ENCODE measurements at places on chromosomes 6 and 20.

- no peak for DNase-seq
These were observed 5.6 kb upstream of the PSORS1C2 start for GRCh38 chr6:31144296-31144969.

GRCh38 chr6:7140631-7141378 lies 33.0 kb downstream of the RREB1 start:
- DNase-seq = no peak

DNA sequence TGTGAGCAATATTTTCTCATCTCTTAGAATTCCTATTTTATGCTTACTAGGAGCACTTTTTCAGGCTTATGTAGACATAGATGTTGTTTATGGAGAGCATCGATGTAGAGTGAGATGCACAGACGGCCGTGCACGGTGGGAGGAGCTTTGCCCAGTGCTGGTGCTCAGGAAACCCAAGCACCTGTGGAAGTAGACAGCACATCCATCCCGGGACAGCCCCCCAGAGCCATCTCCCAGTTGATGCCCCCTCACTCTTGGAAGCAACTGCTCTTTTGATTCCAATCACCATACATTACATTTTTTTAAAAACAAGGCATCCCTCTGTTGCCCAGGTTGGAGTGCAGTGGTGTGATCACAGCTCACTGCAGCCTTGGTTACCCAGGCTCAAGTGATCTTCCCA lies 143.7 kb downstream of the SMOC2 start:
- no peak for DNase-seq

DNA sequence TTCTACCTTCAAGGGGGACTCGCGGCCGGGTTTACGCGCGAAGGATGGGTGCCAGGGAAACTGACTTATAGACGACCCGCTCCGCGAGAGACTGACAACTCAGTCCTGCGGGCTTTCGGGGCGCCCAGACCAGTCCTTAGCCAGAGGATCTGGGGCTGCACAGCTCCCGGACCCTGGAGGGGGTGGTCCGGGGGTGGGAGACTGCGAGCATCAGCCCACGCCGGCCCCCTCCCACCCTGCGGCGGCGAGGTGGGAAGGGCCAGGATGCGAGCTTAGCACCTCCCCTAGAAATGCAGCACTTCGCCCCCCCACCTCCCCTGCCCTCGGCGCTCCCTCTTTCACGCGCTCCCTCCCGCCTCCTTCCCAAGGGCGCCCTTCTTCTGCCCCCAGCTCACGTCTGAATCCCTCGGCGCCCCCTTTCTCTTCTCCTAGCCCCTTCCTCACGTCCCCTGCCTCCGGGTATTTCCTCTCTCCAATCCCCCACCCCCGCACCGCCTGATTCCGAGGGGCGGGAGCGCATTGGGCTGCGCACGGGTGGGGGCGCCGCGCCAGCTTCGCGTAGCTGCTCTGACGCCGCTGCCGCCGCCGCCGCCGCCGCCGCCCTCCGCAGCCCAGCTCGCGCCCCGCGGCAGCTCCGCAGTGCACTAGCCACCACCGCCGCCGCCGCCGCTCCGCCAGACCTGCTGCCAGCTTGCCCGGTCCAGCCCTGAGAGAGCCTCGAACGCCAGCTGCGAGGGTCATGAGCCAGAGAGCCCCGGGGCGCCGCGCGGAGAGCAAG lies at the start of gene SLC32A1:
SLC32A1 (plus strand) TSS at position 639 of the 778 bp plus-strand sequence. CDS start 239 bp downstream, outside the sequence.
- DNase-seq = no peak

GRCh38 chr6:156848533-156848932 lies 71.4 kb downstream of the ARID1B start:
- DNase-seq = no peak

- DNase-seq = no peak
These were observed 32.5 kb upstream of the IYD start for GRCh38 chr6:150336299-150336698.

DNA sequence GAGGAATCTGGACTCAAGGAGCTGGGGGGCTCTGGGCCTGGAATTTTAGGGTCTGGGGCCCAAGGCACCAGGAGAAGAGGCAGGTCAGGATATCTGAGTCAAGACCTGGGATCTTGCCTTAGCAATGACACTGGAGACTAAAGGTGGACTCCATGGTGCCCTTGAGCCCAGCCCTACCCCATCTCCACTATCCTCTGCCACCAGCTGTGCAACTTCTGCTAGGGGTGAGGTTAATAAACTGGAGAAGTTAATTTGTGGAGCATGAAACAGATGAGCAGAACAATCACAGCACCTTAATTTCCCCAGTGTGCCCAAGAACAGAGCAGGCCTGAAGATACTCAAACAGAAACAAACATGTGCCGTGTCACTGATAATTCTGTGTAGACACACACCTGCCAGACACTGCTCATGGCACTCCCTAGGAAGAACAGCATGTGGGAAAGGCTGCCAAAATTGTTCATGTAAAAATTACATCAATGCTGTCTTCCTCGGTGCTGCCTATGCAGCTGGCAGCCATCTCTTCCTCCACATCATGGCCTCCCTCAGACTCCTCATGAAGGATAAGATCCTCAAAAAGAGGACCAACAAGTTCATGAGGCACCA lies 3.2 kb downstream of the HLA-DPB1 start:
- DNase-seq = no peak

DNA sequence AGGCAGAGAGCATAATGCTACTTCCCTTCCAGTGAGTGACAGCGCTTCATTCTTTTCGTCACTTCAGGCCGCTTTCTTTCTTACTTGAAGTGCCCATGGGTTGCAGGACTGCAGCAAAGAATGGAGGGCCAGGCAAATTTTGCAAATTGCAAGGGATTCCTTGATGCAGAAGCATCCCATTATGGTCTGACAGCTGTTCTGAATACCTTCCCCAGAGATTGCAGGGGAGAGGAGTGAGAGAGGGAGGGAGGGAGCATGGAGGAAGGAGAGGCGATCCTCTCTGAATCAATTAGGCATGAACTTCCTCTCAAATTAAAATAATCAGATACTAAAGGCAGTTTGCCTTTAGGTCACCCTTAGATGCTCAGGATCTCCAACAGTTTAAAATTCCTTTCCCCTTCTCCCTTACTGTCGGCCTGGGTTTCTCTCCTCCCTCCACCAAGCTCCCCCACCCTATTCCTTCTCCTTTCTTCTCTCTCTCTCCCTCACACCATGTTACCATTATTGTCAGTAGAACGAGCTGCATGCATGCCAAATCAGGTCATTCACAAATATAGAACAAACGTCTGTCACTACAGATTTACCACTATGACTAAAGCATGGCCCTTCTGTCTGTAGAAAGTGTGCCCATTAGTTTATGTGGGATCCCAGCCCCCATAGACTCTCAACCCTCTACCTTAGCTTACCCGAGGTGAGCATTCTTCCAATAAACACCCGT lies 289.2 kb downstream of the CD83 start:
- no peak for DNase-seq

DNA sequence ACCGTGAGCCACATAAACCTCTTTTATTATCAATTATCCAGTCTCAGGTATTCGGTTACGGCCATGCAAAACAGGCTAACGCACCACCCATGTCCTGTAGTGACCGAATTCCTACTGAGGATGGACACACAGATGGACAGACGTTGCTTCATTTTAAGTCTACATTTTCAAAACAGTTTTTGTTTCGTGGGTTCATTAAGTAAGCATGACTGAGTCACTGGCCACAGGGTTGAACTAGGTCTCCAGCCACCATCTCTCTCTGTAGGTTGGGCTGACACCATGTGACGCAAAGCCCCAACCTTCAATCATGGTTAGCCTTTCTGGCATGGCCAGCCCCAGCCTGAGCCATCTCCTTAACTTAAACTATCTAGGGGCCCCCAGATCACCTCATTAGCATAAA lies 110.0 kb upstream of the SLC22A23 start:
- DNase-seq = no peak

DNA sequence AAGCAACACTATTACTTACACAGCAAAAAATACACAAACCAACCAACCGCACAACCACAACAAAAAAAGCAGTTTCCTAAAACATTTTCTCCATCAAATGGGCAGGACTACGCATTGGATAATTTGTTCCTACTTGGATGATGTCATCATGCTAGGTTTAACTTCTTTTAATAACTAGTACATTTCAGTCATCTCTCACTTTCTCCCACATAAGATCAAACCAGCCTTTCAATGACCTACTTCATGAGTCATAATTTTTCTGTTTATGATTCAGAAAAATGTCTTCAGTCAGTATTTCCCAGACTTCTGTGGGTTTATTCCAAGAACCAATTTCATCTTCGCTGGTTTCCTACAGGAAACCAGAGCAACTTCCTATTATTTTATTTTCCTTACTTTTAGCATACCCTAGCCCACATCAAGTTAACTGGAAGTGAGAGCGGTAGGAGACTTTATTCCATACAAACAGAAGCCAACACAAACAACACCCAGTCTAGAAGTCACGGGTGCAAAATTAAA lies 134.2 kb downstream of the GMDS start:
- no peak for DNase-seq

DNA sequence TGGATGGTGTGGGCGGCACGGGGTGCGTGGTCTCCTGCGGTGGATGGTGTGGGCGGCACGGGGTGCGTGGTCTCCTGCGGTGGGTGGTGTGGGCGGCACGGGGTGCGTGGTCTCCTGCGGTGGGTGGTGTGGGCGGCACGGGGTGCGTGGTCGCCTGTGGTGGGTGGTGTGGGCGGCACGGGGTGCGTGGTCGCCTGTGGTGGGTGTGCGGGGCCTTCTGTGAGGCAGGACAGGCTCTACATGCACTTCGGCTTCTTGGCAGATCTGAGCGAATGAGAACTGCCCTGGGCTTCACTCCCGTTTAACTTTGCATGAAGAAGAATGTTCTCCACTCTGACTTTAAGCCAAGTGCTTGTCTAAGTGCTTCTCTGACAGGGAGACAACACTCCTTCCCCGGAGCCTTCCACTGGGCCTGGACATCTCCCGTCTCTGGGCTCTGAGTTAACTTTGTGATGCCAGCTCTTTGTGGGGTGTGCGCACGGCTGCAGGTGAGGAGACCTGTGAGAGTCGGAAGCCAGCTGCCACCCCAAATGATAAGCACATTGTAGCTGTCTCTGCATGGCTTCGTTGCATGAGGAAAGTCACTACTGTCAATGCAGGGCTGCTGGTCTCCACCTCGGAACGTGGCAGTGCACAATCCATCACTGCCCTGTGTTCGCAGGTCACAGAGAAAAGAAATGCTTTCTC lies 244.8 kb downstream of the DLL1 start:
- DNase-seq = no peak

DNA sequence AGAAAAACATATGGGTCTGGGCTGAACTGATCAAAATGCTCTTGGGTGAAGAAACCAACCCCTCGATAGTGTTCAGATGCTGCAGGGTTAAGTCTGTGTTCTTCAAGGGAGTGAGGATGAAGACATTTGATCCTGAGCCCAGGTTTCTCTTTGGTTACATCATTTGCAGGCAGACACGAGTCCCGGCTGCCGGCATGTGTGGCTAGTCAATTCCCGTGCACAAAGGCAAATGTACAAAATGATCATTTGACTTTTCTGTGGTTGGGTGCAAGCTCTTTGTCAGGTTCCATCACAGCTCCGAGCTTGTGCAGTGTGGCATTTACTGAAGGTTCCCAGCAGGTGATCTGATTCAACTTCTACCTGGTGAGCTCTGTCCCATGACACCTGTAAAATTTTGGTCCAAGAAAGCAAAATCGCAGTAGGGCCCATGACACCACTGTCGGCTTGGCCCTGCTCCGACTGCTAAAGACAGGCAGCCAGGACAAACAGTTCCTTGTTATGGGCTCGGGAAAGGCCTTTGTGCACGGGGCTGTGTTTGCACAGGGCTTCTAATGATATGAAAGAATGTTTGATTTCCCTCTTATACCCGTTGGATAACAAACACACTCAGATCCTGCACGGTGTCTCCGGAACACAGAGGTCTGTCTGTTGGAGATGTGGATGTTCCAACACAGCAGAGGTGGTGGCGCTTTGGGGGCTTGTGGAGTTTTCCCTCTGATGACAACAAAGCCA lies 46.9 kb downstream of the GJA10 start:
- DNase-seq = no peak

DNA sequence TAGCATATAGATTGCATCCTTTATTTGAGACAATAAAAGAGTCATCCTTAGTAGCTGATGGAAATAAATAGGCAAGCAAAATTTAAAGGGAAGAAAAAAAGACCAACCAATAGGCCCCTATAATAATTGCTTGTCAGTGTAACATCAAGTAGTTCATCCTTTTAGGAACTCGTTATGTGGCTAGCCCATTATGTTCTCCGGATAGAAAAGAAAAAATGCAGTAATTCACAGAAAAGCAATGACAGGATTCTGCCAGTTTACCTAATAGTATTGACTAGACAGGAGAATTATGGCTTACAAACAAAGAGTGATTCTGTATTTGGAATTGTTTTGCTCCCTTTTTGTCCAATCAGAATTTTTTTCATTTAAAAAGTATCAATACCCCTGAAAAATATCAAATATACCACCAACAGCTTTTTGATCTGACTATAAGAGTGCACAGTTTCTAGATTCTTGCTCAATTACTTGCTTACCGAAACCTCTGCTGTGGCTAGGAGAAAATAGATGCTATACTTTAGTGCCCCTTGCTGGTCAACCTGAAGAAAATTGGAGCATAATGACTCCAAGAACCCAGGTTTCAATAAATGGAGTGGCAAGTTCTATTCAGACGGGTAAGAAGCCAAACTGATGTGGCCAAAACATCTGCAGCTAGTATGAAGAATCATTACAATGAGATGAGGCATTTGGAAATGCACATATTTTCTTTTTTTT lies 91.5 kb upstream of the SASH1 start:
- DNase-seq = no peak

DNA sequence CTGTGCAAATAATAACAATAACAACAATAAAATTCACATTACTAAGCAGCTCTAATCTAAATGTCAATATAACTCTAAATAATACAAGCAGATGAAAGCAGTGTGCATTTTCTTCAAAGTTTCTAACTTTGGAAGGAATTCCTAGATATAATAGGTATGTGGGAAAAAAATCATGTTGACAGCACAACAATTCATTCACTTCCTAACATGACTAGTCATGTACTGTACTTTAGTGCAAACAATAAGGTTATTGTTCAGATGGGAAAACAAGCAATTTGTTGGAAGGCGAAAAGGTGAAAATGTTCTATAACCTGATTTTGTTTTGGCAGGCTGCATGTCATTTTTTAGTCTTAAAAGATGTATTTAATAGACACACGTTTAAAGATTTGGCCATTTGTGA lies 484.3 kb upstream of the JAG1 start:
- no peak for DNase-seq

- DNase-seq = no peak
These were observed 19.0 kb upstream of the TLDC2 start for GRCh38 chr20:36856691-36857635.

- no peak for DNase-seq
These were observed 46.2 kb upstream of the RFPL4B start for GRCh38 chr6:112300896-112301295.

GRCh38 chr20:14815340-14815739 lies 477.9 kb upstream of the FLRT3 start:
- DNase-seq = no peak
